G401 (cell line): ENCODE measurements at places on chromosomes 11 and 22.

DNA sequence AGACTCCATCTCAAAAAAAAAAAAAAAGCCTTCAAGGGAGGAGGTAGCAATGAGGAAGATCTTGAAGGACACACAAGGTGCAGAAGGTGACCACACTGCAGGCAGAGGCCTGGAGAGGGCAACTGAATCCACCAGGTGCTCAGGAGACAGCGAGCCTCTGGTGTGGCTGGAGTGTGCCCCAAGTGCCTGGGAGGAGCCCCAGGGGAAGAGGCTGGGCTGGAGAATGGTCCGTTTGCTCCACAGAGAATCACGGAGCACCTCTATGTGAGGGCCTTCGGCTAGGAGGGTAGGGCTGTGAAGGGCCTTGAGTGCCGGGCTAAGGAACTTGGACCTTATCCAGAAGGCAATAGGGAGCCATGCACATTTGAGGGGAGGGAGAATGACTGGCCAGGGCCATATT is 50.3 kb downstream of the ARRB1 start:
- no peak for DNase-seq

GRCh38 chr22:36942556-36942955 is 29.1 kb downstream of the CSF2RB start:
- no peak for DNase-seq

- no peak for DNase-seq
Observed at GRCh38 chr11:17287058-17287457, 10.5 kb downstream of the NUCB2 start.

- no peak for DNase-seq
Observed at GRCh38 chr11:126432525-126432924, 77.0 kb downstream of the ST3GAL4 start.

DNA sequence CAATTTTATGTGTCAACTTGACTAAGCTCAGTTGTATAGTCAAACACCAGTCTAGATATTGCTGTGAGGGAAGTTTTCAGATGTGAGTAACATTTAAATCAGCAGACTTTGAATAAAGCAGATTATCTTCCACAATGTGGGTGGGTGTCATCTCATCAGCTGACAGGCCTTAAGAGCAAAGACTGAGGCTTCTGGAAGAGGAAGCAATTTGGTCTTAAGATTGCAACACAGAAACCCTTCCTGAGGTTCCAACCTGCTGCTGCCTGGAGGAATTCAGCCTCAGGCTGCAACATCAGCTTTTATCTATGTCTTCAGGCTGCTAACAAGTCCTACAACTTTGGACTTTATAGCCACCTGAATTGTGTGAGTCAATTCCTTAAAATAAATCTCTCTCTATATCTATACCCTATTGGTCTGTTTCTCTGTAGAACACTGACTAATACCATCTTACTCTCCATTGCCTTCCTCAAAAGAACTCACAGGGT is 277.2 kb upstream of the PLET1 start:
- no peak for DNase-seq

- peak; percentile 92 for DNase-seq
Observed at GRCh38 chr11:447923-448731, 2.0 kb upstream of the PTDSS2 start.

DNA sequence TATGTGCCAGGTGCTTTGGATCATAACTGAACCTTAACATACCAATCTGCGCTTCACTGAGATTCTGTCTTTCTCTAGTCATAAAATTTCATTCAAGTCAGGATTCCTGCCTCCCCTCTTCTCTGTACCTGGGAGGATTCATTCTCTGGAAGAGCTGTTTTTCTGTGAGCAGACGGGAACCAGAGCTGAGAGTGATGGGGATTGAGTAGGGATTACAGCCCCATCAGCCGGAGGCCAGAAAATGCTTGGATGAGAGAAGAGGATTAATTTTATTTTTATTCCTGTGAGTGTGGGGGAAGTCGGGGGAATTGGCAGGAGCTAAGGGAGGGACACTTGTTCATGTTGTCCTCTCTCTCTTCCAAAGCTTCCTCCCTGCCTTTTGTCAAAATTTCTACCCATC is 4.7 kb downstream of the STX3 start:
- DNase-seq = no peak
